Kidney glomerular epithelial cell (primary cell): ENCODE measurements at places on chromosomes 16 and 17.

GRCh38 chr16:49260956-49261530 is 20.6 kb downstream of the CBLN1 start:
- no peak for DNase-seq

GRCh38 chr17:2792366-2793169 is 3.7 kb upstream of the RAP1GAP2 start:
- no peak for DNase-seq

DNA sequence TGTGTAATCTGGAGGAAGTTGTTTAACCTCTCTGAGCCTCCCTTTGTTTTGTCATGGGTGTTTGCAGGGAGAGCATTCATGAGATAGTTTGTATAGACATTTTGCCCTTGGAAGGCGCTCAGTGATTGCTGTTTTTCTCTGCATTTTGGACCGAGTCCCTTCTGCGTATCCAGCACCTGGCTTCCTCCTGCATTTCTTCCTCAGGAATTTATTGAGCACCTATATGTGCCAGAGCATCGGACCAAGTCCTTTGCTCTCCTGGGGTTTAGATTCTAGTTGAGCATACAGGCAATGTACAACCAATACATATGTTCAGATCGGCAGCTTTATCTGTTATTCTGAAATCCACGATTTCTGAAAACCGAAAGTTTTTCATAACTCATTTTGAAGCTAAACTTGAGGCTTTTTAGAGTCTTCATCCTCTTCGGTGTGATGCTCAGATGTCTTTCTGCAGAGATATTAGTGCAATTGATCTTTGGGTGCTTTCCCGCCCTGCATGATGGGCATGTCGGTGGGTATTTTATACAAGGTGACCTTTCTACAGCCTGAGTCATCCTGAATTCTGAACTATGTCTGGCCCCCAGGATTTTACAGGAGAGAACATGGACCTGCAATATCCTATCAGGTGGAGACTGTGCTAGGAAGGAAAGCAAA is 4.1 kb downstream of the IL4R start:
- DNase-seq: no peak

- no peak for DNase-seq
These were observed 14.2 kb upstream of the SLC52A1 start for GRCh38 chr17:5049314-5049841.

DNA sequence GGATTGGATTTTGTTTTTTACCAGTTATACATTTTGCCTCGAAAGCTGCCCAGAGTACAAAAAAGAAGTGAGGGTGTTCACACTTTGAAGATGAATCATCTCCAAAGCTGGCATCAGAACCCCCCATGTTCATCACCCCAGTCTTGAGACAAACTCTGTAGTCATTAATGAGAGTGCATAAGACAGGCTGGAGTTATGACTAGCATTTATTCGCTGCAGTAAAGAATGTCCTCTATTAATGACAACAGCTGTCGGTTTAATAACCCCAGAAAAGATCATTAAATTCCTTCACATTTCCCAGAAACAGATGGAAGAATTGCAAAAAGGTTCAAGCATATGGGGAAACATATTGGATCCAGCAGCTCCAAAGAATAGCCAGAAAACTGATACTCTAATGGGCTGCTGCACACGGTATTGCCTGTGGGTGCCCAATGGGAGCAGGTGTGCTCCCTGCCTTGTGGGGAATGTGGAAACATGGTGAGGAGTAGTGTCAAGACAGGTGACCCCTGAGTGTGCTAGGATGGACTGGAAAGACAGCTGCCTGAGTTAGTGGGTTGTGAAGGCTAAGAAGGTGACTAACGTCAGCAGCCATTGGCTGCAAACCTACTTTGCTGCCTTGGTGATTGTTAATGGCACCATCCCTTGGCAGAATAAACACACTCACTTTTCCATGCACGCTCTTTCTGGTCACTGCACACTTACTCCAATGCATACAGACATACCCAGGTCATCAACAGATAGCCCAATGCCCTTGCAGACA is 81.9 kb downstream of the AIPL1 start:
- no peak for DNase-seq

DNA sequence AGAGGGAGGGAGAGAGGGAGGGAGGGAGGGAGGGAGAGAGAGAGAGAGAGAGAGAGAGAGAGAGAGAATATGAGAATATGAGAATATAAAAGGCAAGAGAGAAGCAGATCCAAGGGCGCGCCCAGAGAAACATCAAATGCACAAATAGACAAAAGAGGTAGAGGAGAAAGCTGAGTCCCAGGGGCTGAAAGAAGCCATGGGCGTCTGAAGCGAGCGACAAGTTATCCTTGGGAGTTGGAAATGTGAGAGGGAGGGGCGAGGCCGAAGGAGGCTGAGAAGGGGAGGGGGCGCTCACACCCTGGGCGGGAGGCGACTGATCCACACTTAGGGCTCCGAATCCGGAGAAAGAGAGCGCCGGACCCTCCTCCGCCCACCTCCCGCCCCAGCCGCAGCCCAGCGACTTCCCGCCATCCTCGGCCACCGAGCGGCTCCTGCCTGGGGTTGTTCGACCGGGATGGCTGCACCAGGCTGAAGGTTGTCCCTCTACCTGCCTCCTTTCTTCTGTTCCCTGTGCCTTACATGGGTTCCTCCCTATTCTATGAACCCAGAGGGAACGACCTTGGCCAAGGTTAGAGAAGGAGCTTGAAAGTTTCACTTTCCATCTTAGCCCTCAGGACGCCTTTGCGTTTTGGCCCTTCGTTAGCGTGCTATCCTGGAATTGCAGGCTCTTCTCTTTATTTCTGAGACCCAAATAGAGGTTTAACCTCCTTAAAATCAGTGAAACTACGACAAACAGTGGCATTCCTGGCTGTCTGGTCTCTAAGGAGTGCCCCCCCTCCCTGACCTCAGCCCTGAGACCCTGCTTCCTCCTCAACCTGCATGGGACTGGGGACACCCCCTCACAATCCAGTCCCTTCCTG is 21.2 kb upstream of the HOXB9 start:
- DNase-seq: no peak

- DNase-seq: no peak
These were observed 100.7 kb downstream of the KCNJ12 start for GRCh38 chr17:21476867-21477266.

DNA sequence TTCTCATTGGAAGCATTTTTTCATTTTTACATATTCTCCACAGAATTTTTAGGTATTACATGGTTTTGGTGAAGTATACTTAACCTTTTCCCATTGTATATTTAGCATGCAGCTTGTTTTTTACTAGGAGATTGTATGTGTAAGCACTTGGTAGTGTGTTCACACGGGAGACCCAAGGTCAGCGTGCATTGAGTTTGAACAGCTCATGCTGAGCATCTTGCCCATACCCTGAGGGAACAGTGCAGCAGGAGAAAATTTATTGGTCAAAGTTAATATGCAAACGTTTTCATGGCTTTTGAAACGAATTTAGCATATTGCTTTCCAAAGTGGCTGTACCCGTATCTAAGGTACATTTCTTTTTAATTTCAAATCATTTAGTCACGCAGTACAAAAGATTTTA is 168.7 kb downstream of the MRTFB start:
- DNase-seq: no peak

DNA sequence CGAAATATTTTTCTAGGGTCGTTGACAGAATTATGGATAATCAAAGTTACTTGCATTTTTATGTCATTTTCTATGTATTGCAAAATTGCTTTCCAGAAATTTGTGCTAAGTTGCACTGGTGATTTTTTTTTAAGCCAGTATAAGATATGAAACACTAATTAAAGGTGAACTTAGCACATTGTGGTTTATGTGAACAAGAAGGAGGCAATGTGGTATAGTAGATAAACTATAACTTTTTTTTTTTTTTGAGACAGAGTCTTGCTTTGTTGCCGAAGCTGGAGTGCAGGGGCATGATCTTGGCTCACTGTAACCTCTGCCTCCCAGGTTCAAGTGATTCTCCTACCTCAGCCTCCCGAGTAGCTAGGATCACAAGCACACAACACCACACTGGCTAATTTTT is 13.2 kb downstream of the DGKE start:
- DNase-seq: no peak

GRCh38 chr16:4241258-4241927 is 487 bp downstream of the SRL start:
- no peak for DNase-seq

DNA sequence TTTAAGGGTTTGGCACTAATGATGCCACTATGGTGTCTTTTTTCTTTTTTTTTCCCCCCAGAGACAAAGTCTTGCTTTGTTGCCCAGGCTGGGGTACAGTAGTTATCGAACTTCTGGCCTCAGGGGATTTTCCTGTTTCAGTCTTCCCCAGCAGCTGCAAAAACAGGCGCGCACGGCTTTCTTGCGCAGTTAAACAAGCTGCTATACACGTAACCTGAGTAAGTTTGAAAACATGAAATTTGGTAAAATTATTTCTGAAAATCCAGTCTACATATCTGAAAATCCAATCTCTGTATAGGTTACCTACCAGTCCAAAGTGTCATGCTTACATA is 11.8 kb downstream of the TEX14 start:
- no peak for DNase-seq
